ENCODE measurements at places on chromosomes 5 and 9.

GRCh38 chr9:18703151-18703900 is 229.4 kb downstream of the ADAMTSL1 start:
- no peak for DNase-seq

DNA sequence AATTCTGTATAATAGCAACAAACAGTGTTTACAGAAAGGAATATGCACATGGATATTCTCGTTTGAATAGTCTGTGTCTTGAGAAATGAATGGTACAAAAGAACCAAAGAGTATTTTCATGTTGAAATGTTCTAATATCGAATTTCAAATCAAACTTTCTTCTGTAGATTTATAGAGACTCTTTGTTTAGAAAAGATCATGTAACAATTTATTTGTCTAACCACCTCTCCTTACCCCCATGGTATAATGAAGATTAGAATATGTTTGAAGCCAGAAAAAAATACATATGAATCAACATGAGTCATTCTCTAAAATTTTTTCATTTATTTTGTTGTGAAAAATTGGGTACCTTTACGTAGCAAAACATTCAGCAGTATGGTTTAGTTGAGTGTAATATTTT is 285.6 kb downstream of the PRR16 start:
- no peak for DNase-seq

DNA sequence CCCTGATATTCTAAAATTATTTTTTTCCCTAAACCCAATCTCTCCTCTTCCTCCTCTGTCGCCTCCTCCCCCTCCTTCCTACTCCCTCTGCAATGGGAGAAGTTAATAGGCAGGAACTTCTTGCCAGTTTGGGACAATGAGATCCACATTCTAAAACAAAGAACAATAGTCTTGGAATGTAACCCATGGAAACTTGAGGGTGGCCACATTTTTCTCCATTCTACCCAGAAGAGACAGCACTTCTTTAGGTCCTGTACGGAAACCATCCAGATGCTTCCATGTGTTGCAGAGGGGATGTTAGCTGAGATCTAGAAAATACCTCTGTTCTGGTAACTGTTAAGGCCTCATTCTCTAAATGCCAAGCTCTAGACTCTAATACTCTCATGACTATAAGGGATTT is 10.0 kb downstream of the SPARC start:
- no peak for DNase-seq

GRCh38 chr5:93358176-93358575 is 222.8 kb downstream of the NR2F1-AS1 start:
- no peak for DNase-seq

DNA sequence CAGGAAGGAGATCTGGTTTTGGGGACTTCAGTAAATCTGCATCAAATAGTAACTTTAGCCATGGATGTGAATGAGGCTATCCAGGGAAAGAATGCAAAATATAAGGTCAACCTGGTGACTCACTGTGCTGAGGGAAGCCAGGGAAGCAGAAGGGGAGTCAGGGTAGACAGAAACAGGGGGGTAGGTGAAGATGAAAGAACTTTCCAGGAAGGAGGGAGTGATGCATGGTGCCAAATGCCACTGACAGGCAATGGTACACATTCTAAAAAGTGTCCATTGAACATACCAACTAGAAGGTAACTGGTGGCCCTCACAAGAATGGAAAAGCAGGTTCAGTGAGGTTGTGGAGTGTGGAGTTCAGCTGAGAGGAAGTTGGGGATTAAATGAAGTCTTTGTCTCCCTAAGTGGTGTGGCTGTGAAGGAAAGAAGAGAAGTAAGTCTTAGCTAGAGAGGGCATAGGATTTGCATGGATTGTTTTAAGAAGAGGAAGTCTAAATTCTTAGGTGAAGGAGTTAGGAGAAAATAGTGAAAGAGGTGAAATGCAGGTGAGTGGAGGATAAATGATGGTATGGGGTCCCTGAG is 35.5 kb downstream of the PALM2AKAP2 start:
- DNase-seq, result no peak
